ENCODE measurements at places on chromosomes 11 and 22. TPM values are rescaled to one million over a fixed set of nuclear protein-coding genes. Genes with fewer than 3 reads are reported as not detected.

DNA sequence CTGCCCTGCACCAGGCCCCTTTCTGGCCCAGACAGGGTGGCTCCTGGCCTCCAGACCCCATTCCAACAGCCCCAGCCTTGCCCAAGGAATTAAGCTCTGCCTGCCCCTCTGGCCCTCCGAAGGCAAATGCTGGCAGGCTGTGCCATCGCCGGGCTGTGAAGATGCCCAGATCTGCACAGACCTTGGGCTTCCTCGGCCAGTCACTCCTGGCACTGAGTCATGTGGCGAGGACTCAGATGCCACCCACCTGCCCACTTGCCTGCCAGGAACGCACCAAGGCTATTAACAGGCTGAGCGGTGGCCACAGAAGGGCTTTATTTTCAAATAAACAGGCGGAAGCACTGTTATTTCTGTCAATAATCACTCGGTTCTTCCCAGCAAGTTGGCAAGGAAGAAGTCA is 50.3 kb upstream of the TTLL12 start:
- DNase-seq: no peak

Gene CHRM1
- 0.09 TPM for total RNA-seq

- no peak for DNase-seq
Observed at GRCh38 chr11:133219543-133219942, 312.8 kb downstream of the OPCML start.

DNA sequence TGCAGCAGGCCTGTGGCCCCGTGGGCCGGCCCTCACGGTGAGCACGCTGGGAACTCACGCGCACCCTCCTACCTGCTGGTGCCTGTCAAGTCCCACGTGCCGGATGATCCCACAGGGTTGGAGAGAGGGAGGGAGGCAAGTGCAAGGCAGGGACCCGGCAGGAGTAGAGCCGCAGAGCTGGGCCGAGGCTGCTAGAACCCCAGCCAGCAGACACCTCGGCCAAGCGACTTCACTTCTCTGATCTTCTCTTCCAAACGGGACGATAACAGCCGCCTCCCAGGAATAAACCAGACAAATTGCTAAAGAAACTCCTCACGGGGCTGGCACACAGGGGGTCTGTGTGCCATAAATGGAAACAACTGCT is 1232.8 kb downstream of the TBC1D22A start:
- DNase-seq: no peak

Gene OR4D5
- total RNA-seq: 0.20 TPM

DNA sequence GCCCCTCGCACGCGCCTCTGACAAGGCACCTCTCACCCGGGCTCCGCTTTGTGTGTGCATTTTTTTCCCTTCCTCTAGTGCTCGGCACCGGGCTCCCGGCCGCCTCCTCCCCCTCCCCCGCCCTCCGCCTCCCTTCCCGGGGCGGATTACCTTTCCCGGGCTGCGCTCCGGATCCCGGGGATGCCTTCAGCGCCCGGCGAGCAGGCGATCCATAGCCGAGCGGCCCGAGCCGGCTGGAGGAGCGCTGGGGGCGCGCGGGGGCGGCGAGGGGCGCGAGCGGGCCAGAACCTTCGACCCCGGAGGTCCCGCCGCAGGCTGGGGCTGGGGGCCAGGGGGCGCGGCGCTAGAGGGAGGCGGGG is 282 bp downstream of the MPPED2 start:
- peak; percentile 35 for DNase-seq

DNA sequence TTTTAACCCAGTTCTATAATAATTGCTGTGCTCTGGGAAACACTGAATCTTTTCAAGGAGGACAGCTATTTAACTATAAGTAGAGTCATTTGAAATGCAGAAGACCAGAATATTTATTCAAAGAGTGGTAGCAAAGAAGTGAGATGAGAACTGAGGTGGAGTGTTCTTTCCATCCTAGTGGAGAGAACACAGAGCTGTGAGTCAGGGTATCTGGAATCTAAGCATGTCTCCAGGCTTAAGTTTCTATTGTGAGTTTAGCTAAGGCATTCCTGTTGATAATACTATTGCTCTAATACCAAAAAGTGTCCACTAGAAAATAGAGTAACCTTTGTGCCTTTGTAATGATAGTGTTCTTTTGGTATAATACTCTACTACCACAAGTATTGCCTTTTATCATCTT is 32.4 kb downstream of the JAM3 start:
- DNase-seq: no peak

DNA sequence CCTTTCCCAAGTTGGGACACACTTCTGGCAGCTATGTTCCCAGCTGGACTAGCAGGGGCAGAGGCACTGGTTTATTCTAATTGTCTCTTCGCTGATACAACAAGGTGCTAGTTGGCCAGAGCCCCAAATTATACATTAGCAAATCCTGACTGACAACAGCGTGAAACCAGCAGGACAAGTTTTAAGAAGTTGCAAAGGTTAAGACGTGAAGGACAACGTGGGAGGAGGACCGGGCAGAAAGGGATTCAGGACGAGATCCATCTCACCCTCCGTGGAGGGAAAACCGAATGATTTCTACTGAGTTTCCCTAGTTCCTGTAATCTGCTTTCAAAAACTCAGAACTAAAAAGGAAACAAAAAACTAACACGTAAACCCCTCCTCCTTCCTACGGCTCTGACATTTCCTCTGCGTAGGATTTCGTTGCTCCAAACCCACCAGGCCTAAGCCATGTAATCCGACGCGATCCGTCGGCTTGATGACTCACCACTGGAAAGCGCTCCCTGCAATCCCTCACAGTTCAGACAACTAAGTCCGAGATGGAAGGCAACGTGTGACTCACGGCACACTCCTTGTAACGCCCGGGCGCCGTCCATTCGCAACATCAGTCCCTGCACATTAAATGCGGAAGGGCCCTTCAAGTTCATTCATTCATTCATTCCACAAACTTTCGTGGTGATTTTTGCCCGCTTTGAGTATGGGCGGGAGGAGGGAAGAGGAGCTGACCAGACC is 703 bp downstream of the POGLUT3 start:
- peak; percentile 90 for DNase-seq

DNA sequence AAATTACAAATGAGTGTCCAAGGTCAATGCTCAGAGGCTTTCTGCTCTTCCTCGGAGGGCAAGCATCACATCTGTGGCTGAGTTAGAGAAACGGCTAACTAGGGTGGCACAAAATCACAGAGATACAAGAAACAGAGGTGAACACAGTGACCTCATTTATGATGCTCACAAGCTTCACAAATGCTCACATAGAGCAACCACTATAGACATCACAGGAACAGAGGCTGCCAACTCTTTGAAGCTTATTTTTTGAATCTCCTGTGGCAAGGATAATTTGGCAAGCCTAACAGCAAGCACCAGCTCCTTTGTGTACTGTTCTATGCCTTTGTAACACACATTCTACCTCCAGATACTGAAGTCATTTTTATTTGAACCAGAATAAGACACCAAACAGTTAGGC is 416.5 kb upstream of the DDI1 start:
- DNase-seq: no peak

- peak; percentile 80 for DNase-seq
Observed at GRCh38 chr22:43945632-43946383, 9.4 kb upstream of the SAMM50 start.

- no peak for DNase-seq
Observed at GRCh38 chr11:43399983-43400630, 41.4 kb downstream of the TTC17 start.

Measured in right cardiac atrium (tissue), 5 donors.